Nephron progenitor cell (in vitro differentiated cells): ENCODE measurements at places on chromosomes 1 and 21.

- no peak for DNase-seq
Measured at GRCh38 chr1:25082995-25083394, 149.3 kb downstream of the SYF2 start.

GRCh38 chr1:66240491-66241484 lies 293.2 kb upstream of the SGIP1 start:
- no peak for DNase-seq

- DNase-seq, result no peak
Measured at GRCh38 chr1:92465256-92465647, 21.5 kb downstream of the GFI1 start.

DNA sequence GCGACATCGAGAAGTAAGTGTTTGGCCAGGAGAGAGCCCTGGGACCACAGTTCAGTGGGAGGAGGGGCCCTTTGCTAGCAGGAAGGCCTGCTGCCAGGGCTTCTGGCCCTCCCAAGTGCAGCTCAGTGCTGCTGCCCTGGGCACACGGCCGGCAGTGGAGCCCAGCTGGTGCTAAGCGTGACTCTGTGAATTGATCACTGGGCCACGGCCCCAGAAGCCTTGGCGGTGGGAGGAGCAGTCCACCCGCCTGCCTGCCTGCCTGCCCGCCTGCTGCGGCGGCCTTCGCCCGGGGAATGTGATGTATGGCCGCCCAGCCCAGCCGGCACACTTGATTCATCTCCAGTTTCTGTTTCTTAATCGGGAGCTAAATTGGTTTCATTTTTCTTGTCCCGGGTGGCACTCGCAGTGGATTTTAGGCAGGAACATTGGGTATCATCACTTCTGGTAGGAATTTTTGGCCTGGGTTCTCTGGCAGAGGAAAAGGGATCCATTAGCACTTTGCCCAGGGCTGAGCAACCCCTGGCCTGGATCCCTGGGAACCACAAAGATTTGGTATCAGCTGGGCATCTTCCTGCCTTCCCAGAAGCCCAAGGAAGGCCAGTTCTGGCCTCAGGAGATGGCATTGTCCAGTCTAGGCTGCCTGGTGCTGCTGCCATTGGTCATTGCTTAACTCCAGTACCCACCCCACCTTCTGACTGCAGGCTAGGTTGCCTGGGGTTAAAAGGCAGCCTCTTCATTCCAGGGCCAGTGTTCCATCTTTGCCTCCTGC lies 28.6 kb downstream of the TMEM53 start:
- no peak for DNase-seq

GRCh38 chr1:210143465-210144062 lies 89.0 kb upstream of the SERTAD4 start:
- peak; percentile 84 for DNase-seq

DNA sequence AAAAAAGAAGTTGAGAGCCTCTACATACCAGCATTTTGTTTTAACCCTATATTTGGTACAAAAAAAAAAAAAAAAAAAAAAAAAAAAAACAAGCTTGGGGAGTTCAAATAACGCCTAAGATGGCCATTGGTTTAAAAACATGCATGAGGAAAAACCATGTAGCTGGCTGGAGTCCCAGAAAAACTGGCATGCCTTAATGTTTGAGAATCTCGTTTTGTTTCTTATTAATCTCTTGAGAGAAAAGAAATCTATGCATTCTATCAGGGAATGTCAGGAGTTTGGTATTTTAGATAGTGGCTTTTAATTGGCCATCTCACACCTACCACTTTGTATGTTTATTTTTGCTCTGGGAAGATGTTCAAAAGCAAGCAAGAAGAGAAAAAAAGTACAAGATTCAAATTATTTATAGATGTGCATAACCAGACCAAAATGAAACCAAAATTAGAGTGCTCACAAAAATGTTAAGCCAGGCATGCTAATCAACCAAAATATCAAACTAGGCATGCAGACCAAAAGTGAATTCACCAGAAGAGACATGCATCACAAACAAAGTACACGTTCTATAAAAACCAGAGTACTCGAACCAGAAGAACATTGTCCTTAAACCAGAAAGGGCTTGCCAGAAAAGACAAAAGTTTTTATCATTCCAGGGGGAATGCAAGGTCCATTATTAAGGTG lies 156.6 kb downstream of the AK5 start:
- DNase-seq, result no peak

DNA sequence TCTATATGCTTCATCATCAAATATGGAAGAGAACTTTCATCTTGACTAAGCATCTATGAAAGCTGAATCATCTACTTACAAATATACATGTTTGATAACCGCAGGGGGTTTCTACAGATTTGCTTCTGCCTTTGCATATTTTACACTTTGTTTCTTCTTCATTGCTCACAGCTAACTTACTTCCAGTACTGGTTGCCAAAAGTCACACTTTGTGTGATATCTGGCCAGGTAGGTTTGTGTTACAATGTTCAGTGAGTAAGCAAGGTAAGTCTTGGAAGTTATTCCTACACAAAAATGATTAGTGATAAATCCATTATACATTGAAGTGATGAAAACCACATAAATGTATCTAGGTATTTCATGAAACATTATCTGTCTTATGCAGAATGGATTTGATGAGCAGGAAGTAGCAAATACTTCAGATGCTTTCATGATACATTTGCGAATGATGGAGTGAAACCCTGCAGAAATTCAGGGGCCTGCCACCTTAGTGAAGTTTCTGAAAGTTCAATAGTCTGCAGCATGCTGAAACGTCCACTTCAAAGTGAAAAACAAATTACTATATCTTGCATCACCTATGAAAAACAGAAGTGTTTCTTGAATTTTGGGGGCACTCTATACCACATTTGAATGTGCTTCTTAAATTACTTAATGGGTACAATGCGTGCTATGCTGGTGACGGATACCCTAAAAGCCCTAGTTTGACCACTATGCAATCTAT lies 187.3 kb downstream of the ATP6V1G3 start:
- DNase-seq, result no peak

DNA sequence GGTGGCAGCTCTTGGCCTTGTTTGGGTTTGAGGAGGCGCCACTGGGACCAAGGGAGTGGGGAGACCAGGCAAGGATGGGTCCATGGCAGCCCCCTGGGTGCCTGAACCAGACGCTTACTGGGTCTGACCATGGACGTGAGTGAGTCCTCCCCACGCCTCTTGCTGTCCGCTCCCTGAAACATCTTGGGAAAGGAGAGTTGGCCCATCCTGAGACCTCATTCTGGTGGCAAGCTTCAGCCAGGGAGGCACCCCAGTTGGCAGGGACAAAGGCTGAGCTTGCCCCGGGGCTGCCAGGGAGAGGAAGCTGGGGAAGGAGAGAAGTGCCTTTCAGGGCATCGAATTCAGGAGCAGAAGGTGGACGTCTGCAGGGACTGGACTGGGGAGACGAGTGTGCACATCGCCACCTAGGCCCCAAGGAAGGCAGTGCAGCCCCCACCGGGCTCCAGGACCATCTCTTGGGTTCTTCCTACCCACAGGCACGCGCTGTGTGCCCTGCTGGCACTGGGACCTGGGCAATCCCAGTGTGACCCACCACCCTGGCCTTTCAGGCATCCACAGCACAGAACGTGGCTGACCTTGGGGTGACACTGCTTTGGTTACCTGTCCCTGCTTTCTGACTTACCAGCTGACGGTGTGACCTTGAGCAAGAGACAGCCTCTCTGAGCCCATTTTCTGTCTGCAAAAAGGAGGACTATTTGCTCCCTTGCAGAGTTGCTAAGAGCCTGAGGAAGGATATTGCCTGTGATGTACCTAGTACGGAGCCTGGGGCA lies 132.9 kb upstream of the WNT4 start:
- DNase-seq, result peak; percentile 82

DNA sequence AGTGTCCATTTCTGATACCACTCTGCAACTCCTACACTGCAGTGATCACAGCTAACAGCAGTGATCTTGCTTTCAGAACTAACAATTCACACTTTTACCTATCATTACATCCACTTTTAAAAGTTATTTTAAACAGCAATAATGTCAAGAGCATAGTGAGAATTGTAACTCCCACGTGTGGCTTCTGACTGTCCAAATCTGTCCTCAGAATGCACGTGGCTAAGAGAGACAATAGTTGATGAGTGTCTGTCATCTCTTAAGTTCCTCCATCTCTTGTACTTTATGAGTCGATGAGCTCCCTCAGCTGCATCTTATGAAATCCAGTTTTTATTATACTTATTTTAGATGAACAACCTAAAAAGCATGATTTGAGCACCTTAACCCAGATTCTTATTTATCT lies 16.5 kb upstream of the CFHR5 start:
- no peak for DNase-seq

GRCh38 chr1:30746212-30747032 lies 11.2 kb downstream of the LAPTM5 start:
- DNase-seq, result no peak

GRCh38 chr1:81379430-81379829 lies 421.3 kb upstream of the ADGRL2 start:
- DNase-seq, result no peak

DNA sequence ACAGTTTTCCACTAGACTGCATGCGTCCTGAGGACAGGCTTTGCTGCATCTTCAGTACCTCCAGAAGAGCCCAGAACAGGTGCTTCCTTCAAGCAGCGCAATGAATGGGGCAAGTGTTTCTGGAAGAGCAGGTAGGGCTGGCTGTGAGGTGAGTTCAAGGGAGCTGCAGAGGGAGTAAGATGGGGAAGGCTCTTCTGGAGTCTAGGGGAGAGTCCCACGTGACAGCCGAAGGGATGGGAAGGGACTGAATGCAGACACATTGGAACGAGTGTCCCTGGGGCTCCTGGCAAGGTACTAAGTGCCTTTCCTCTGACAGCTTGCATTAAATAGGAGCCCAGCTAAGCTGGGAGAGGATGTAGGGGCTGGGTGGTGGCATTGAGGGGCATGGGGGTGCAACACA lies 84.2 kb downstream of the FAM78B start:
- DNase-seq, result no peak
